ENCODE measurements at places on chromosomes 2 and 18.

DNA sequence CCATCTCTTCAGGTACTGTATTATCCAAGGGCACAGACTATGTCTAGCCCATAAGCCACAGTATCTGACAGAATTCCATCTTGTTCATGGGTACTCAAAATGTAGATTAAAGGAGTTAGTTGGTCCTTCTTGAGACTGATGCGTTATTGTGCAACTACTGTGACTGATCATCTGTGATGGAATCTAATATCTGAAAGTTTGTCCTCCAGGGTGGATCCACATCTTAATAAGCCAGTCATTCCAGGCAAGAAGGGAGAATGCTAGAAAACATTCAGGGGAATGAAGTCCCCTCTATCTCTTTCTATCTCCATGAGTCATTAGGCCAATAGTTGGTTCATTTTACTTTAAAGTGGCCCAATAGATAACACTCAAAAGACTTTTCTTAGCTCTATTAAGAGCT, 252.6 kb downstream of the EXOC6B start:
- DNase-seq, result no peak

GRCh38 chr18:77143196-77143595, 10.6 kb upstream of the MBP start:
- no peak for DNase-seq

- DNase-seq, result no peak
Measured at GRCh38 chr18:12517142-12517825, 109.6 kb downstream of the PRELID3A start.

GRCh38 chr2:119490653-119491195, 33.6 kb downstream of the SCTR start:
- DNase-seq, result no peak

DNA sequence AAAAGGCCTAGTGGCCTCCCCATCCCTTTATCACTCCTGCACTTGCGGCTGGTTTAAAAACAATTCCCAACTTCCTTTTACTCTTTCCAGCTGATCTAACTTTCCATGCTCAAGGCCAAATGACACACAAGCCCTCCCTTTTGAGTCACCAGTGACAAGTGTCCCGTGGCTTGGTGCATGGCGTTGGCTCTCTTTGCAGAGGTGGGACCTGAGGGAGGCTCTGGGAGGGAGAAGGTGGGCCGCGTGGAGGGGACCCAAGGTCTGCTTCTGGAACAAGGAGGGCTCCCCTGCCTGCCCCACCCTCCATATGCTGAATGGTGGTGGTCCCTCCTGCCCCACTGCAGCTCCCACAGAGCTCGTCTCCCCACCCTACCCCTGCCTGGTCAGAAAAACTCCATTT, 30.8 kb upstream of the HPCAL1 start:
- no peak for DNase-seq

DNA sequence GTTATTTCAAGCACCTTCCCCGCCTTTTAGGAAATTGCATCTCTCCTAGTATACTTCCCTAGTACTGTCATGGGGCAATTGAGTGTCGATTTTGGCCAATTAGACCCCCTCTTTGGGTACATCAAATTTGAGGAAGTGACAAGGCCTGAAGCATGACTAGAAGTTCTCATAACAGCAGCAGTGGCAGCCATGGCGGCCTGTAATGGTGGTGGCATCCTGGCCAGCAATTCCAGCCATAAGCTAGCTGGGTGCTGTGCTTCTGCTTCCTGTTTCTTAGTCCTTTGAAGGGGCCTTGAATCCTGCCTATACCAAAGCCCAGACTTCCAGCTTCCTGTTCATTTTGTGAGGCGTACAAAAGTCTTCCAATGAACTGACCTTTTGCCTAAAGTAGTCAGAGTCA, 523.1 kb downstream of the PLCL1 start:
- no peak for DNase-seq

DNA sequence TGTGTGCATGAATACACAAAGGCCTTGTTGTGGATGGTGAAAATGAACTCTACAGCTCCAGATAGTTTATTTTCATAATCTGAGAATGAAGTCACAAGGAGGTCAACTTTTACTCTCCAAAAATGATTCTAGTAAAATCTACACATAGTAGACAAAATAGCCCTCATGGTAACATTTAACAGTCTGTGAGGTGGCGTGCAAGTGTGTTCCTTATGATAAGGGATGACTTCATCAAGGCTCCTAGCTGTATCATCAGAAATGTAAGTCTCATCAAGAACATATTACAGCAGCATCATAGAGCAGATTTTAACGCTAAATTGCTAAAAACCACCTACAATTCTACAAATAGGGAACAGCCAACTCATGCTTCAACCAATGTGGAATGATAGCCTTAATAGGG, 72.3 kb upstream of the RIOK3 start:
- no peak for DNase-seq

DNA sequence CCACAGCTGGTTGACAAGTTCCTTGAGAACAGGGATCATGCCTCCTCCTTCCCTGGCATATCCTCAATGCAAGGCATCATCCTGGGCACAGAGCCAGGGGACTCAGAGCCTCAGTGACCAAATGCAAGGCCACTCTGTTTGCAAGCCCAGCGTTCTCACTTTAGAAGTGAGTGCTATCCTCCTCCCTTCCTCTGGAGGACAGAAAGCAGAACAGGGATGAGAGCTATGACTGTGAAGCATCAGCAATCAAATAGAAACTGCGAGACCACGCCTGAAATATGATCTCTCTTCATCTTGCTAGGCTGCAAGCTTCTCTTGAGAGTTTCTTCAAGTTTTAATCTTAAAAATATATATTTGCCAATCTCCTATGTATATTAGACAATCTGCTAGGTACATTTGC, 119.8 kb downstream of the LRATD1 start:
- no peak for DNase-seq

Measured in NCI-H774 (cell line).